CD4-positive, alpha-beta T cell treated with Interleukin-2 at 100 ng/mL for 4 hours (primary cell): ENCODE measurements at places on chromosomes 2 and 18.

GRCh38 chr18:45871431-45872084 lies 46.1 kb downstream of the SIGLEC15 start:
- DNase-seq = no peak

- no peak for DNase-seq
Observed at GRCh38 chr2:150802635-150803034, 315.2 kb upstream of the RND3 start.

DNA sequence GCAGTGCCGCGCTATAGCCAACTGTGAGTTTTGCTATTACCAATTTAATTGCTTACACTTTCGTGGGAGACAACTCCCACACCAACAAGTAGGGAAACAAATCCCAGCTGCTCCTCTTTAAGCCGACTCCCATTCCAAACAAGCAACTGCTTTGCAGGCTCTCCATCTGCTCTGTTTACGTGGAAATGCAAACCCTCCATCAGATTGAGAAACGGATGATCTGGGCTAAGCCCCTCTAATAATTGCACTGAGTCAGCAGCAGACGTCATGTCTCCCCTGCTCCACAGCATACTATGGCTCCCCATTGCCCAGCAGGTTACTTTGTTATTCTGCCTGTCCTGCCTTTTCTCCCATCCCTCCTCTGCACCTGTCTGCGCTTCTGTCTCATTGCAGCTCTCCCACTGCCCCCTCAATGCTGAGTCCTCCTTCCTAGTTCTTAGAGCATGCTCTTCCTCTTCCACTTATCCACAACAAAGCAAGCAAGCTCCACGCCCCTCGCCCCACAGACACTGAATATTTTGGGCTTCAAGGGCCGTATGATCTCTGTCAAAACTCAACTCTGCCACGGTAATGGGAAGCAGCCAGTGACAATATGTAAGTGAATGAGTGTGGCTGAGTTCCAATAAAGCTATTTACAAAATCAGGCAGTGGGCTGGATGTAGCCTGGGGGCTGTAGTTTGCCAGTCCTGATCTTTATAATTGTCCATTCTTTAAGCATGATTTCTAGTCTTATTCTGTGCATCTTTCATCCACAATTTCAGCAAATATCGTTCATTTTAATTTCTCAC lies 39.5 kb upstream of the ARL4C start:
- DNase-seq = no peak

DNA sequence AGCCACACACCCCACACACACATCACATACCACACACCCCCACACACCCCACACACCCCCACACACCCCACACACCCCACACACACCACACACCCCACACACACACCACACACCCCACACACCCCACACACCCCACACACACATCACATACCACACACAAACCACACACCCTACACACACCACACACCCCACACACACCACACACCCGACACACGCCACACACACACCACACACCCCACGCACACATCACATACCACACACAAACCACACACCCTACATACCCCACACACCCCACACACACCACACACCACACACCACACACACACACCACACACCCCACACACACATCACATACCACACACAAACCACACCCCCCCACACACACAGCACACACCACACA lies 22.4 kb downstream of the TWIST2 start:
- DNase-seq = no peak

GRCh38 chr2:143193121-143193520 lies 63.9 kb downstream of the ARHGAP15 start:
- DNase-seq = no peak

GRCh38 chr2:65275141-65275915 lies 47.7 kb downstream of the ACTR2 start:
- DNase-seq = no peak

GRCh38 chr2:105156166-105156565 lies 85.4 kb upstream of the GPR45 start:
- DNase-seq = no peak

- peak; percentile 57 for DNase-seq
Observed at GRCh38 chr2:98663511-98664090, 55.2 kb downstream of the UNC50 start.

DNA sequence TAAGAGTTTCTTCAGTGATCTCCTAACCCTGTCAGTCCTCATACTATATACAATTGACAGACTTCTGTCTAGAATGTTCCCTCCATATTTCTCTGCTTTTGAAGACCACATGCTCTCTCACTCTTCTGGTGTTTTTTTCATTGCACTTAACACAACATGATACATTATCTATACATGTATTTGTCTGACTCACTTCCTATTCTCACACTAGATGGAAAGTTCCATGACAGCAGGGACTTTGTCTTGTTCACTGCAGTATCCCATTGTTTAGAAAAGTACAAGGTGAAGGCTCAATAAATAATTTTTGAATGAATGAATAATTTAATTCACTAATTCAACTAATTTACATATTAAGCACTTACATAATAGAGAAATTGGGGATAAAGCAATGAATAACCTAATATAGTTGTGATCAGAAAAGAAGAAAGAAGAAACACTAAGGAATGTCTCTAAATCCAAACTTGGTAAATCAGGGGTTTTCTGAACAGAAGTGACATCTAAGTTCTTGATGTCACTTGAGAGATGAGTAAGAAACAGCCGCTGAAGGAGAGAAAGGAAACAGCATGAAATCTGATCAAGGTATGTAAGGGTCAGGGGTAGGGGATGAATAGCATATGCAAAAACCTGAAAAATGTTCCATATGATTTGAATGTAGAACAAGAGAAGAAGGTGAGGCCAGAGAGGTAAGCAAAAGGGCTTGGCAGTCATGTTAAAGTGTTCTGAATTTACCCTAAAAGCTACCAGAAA lies 42.4 kb downstream of the MBD2 start:
- DNase-seq = no peak

- DNase-seq = no peak
Observed at GRCh38 chr18:36015629-36016028, 43.1 kb downstream of the RMP24 start.

DNA sequence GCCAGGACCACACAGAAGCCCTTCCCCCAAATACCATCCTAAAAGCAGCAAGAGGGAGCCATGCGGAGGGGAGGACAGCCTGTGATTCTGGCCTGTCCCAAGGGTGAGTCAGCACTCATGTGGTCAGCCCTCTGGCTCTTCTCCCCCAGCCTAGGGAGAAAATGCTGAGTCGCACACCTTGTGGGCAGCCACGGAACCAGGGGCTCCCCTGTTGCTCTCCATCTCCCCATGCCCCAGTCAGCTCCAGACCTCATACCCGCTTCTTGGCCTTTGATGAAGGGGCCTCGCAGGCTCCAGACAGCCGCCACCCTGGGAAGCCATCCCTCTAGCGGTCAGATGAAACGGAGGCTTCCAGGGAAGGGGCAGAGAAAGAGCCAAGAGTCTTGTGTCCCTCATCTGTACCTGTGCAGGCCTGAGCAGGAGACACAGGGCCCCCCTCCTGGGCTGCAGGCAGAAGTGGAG lies 181.3 kb upstream of the SIX2 start:
- DNase-seq = no peak

GRCh38 chr2:73776381-73776780 lies 3.5 kb downstream of the DUSP11 start:
- DNase-seq = no peak

GRCh38 chr18:23710068-23710527 lies 20.8 kb downstream of the LAMA3 start:
- no peak for DNase-seq

DNA sequence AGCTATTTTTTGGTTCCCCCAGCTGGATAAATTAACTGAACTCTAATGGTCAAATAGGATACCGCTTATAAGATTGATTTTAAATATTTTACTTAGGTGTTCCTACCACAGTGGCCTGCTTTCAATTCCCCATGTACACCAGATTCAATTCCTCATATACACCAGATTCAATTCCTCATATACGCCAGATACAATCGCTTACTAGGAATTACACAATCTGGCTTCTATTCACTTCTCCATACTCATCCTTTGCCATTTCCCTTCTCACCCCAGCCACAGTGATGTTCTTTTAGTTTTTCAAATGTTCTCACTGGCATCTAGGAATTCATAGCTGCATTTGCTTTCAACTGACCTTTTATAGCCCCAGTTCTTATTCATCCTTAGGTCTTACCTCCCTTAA lies 66.5 kb downstream of the SLC40A1 start:
- no peak for DNase-seq

- no peak for DNase-seq
Observed at GRCh38 chr2:240033330-240033678, 3.1 kb upstream of the OR6B2 start.

GRCh38 chr18:56382541-56382940 lies 255.9 kb downstream of the TXNL1 start:
- DNase-seq = no peak

- DNase-seq = no peak
Observed at GRCh38 chr2:180539541-180539940, 440.9 kb upstream of the UBE2E3 start.

- DNase-seq = no peak
Observed at GRCh38 chr2:224381521-224382279, 20.2 kb downstream of the FAM124B start.

- DNase-seq = no peak
Observed at GRCh38 chr2:200331061-200331400, 24.5 kb downstream of the SPATS2L start.

GRCh38 chr18:65762556-65762955 lies 11.7 kb downstream of the CDH7 start:
- DNase-seq = no peak
